Activated T-cell treated with anti-CD3 and anti-CD28 coated beads, Interleukin-2, amount 50 U/mL, for 4 hours (primary cell): ENCODE measurements at places on chromosomes 13 and 19. TPM values are rescaled to one million over a fixed set of nuclear protein-coding genes. Genes with fewer than 3 reads are reported as not detected.

GRCh38 chr19:43814663-43815352, 12.3 kb upstream of the ZNF283 start:
- DNase-seq: no peak

Gene ZNF433
- 0.51 TPM for total RNA-seq

- no peak for DNase-seq
Observed at GRCh38 chr13:50222569-50223332, 207.5 kb downstream of the KCNRG start.

- DNase-seq: no peak
Observed at GRCh38 chr13:96181911-96182310, 92.0 kb downstream of the HS6ST3 start.
